ENCODE measurements at places on chromosomes 13 and 19.

GRCh38 chr19:1851654-1852580 lies 3.6 kb upstream of the REXO1 start:
- peak; percentile 51 for DNase-seq

DNA sequence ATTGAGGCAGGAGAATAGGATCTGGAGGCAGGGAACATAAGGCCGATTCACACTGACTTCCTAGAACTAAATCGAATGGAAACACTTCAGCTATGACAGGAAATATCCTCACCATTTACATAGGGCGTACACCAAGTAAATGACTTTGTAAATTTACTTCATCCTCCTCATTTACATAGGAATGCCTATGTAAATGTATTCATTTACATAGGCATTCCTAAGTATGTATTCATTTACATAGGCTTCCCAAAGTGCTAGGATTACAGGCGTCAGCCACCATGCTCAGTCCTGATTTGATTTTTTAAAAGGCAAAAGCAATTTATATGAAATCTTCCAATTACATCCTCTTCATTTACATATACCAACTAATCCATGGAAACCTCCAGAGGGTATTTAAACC lies 133.1 kb upstream of the RFC3 start:
- no peak for DNase-seq

DNA sequence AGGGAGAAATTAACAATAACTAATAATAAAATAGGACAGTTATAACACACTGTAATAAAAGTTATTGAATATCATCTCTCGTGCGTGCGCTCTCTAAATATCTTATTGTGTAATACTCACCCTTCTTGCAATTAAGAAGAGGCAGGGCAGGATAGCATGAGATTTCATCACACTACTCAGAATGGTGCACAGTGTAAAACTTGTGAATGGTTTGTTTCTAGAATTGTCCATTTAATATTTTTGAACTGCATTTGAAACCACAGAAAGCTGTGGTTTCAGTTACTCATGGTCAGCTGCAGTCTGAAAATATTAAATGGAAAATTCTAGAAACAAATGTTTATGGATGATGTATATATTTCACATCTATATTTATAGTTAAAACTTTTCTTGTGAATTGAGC lies 161.1 kb downstream of the DCT start:
- no peak for DNase-seq

DNA sequence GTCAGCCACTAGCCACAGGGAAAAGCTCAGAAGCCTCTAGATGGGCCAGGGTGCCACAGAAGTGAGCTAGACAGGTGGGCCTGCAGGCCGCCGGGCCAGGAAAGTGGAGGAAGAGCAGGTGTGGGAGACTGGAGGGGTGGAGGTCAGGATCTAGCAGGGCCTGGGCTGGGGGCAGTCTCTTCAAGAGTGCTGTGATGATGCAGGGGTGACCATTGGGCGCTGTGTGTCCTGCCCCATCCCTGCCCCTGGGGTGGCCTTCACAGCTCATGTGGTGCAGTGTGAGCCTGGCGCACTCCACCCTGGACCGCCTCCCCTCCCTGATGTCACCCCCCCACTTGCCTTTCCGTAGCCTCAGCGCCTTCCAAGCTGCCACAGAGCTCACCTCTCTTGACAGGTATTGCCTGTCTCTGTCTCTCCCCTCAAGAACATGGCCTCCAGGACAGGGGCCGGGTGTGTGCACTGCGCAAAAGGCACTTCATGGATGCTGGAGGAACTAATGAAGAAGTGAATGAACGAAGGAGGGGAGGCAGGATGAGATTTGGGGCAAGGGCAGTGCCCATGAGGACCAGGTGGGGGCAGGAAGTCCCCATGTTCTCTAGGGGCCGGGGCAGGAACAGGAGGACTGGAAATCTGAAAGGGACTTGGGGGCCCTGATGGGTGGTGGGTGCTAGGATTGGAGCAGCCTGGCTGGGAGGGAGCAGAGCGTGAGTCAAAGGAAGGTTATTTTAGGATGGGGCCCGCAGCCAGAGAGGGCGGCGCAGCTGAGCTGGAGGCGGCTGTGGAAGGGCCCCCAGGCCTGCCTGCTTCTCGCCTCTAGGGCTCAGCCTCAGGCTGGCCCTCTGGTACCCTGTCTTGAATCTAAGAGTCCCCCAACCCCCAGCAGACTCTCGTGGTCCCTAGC lies 6.6 kb downstream of the SSBP4 start:
- DNase-seq = peak; percentile 77

DNA sequence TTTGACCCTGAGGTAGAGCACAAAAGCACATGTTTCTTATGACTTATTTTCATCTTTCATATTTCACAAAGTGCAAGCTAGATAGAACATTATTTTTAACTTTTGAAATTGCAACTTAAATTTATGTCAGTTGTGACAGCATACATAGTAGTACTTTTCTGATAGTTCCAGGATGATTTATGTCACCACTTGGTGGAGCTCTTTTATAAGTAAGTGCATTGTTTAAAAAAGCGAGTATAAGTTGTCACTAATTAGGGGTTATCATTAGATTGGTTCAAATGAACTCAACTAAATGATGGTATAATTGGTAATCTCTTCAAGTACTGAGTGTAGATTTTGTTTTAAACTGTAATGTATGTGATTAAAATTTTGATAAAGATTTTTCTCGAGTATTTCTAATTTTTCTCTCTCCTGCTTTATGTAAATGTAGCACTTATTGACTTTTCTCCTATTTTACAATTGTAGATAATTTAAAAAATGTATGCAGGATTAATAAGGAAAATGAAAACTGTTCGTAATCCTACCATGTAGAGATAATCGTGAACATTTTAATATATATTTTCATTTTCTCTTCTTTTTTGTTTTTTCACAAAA lies 31.1 kb downstream of the RB1 start:
- DNase-seq = peak; percentile 51

DNA sequence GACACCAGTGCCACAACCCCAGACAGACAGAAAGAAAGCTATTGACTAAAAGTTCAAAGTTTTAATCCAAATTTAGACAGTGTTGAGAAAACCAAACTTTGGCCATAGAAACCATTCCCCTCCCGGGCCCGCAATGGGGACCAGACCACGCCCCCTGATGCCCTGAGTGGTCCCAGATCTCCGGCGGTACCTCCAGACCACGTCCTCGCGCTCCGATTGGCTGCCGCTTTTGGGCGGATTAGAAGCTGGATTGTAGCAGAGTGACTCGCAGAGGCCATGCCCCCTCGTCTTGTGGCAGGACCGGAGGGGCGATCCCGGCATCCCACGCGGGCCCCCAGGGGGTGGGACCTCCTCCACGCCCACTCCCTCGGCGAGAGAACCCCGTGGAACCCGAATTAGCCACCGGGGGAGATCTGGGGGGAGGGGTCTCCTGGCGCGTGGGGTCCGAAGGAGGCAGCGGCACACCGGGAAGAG lies 797 bp upstream of the HSD17B14 start:
- DNase-seq = peak; percentile 89

DNA sequence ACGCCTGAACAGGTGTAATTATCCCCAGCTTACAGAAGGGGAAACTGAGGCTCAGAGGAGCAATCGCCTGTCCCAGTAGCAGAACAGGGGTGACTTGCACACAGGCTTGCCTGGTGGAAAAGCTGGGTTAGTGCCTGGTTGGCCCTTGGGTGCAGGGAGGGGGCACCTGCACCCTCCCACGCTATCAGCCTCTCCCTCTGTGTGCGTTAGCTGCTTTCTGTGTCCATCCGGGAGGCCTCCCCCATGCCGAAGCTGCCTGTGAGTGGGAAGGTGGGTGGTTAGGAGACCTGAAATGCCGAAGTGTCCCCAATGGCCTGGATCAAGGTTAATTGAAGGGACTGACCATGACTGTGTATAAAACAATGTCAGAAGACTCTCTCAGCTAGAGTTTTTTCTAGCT lies 295.0 kb downstream of the ZNF536 start:
- no peak for DNase-seq

DNA sequence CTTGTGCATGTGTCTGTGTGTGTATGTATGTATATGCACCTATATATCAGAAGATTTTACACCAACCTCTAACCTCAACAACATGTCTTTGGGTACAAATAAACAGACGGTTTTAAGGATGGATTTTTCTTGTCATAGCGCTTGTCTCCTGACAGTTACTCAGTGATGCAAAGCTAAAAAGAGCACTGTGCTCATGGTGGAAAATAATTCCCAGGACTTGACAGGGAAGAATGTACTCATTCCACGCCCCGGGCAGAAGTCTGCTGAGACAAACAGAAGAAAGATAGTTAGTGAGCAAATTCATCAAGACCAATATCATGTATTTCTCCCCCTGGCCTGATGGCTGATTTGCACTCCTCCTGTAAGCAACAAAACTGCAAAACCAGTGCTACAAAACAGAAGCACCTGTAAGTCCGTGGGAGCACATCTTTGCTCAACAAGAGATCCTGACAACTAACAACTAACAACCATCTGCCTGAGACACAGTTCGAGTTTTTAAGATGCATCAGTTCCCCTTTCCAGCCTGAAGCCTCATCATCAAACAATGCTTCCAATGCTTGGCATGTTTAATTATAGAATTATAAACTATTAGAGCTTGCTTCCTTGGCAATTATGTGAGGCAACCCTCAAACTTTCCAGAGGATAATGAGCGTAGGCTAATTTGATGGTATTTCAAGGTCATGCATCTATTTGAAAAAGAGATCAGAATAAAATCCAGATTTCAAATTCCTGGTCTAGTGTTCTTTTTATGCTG lies 812.7 kb upstream of the MIR17HG start:
- DNase-seq = no peak

- no peak for DNase-seq
Observed at GRCh38 chr19:51546650-51547396, 15.4 kb upstream of the SIGLEC6 start.

DNA sequence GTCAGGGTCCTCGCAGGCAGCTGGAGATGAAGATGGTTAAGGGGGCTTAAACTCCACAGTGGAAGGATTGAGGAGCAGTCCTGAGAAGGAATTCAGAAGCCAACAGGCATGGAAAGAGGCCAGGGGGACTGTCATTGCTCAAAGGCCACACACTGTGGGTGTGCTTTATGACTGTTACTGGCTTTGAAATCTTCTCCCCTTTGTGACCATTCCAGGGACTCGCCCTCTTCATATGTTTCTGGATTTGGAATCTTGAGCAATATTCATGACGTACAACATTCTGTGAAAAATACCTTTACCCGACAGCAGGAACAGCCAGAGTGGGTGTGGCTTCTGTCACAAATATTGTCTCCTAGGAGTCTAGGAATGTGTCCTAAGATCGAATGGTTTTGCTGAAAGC lies 16.6 kb downstream of the CEACAM7 start:
- DNase-seq = no peak

GRCh38 chr19:4357921-4358326 lies 14.6 kb downstream of the MPND start:
- no peak for DNase-seq

DNA sequence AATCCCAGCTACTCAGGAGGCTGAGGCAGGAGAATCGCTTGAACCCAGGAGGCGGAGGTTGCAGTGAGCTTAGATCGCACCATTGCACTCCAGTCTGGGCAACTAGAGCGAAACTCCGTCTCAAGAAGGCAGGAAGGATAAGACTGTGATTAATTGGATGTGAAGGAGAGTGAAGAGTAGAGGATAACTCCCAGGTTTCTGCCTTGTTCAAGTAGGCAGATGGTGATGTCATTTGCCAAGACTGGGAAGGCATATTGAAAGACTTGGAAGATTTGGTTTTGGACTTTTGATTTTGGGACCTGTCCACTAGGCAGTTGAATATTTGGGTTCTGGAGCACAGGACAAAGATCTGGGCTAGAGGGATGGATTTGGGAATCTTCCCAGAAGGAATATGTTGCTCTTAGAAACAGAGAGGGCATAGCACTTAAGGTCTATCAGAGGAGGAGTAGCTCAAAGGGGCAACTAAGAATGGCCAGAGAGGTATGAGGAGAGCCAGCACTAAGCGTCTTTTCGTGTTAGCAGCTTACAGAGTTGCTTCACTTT lies 20.0 kb downstream of the GARRE1 start:
- DNase-seq = no peak

GRCh38 chr13:87872813-87873212 lies 201.6 kb downstream of the SLITRK5 start:
- DNase-seq = no peak

GRCh38 chr19:40381321-40381720 lies 8.7 kb downstream of the HIPK4 start:
- DNase-seq = no peak

DNA sequence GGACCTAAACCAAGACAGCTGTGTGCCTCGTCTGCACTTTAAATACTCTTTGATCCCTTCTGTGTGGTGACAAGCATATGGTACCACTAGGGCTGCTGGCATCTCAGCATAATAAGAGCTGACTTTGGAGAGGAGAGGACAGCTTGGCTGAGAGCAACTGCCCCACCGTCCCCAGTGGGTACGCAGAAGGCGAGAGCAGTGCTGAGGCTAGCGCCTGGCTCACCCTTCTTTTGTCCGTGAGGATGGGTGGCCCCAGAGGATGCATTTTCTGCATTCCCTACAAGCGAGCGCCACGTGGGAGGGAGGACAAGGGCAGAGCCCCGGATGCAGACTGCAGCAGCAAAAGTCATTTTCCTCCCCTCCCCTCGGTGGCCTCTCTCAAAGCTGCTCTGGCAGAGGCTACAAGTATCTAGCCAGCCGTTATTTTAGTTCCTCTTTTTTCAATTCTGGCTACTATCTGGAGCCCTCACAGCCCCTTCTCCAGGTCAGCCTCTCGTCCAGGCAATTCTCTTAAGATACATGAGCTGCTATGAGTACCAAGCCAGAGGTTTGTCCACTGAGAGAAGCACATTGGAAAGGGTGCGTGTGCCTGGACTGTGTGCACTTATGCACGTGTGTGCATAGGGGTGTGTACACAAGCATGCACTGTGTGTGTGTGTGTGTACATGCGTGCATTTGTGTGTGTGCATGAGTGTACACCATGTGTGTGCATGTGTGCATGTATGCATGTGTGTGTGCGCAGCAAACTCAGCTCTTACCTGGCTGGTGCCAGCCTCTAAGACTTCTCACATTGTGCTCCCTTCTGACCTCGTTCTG lies 51.3 kb downstream of the RAB20 start:
- DNase-seq = no peak

DNA sequence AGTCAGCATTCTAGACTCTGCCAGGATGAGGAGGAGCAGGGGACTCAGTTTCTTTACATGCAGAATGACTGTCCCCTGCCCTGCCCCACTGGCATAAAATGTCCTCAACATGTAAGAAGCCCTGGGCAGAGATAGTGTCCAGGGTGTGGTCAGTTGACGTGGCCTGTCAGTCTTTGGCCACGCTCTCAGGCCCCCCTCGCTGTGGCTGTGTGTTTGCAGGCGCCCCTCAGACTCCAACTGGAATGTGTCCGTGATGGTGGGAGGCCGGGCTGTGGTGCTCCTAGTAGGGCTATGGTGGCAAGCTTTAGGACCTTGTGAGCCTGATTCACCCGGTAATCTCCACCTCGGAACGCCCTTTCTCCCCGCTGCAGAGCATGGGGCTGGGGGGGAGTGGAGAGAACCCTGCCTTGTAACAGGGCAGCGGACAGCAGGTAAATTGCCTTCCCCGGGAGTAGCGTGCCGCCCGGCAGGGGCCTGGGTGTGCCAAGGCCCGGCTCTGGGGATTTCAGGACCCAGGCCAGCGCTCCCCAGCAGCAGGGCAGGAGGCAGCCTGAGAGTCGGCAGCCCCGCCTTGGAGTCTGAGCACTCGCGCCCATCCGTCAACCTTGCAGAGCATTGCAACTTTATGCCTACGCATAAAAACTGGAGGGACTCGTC lies 62.3 kb downstream of the CHST8 start:
- no peak for DNase-seq

GRCh38 chr13:77343841-77344240 lies 16.9 kb upstream of the MYCBP2 start:
- DNase-seq = no peak

GRCh38 chr19:30116530-30116929 lies 174.5 kb downstream of the URI1 start:
- no peak for DNase-seq

All from Ammon's horn (tissue), 1 donor.